Right ventricle myocardium inferior (tissue), 1 donor: ENCODE measurements at places on chromosomes 7 and 10.

GRCh38 chr10:115141254-115141653 is 48.1 kb downstream of the ATRNL1 start:
- DNase-seq = no peak

DNA sequence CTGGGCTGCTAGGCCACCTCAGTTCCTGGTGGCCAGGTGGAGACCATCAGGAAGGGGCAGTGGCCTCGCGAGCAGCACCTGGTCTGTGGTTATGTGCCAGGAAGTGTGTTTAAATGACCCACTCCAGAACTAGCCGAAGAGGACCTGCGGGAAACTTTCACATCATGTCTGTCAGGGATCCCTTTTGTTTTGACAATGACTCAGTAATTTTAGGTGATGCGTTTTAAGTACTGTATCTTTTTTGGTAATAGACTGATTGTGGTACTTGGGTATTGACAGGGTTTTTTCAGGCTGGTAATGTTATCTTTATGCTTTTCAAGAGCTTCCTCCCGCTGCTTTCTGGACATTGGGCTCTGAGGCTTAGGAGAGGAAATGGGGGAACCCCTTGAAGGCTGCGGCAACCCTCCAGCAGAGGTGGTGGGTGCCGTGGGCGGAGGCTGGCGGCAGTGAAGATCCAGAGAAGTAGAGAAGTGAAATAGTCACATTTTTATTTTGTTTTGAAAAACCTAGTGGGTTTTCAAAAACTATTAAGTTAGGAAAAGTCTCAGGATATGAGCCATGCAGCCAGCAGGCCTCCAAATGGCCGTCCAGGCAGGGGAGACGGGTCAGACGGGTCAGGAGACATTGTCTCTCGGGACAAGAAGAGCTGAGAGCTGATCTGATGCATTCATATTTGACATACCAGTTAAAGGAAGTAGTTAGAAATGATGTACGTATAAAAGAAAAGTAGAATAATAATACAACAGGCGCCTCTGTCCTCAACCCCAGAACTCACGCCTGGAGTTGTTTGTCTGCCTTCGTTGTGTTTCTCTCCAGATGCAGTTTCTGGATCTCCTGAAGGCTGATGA is 27.7 kb downstream of the PPP2R2D start:
- DNase-seq = no peak

GRCh38 chr7:151875942-151876898 is 695 bp downstream of the PRKAG2 start:
- DNase-seq = peak; percentile 94

GRCh38 chr10:36110097-36110496 is 468.0 kb upstream of the FZD8 start:
- DNase-seq = no peak

GRCh38 chr7:55590517-55591281 is 18.4 kb upstream of the VOPP1 start:
- DNase-seq = peak; percentile 34

DNA sequence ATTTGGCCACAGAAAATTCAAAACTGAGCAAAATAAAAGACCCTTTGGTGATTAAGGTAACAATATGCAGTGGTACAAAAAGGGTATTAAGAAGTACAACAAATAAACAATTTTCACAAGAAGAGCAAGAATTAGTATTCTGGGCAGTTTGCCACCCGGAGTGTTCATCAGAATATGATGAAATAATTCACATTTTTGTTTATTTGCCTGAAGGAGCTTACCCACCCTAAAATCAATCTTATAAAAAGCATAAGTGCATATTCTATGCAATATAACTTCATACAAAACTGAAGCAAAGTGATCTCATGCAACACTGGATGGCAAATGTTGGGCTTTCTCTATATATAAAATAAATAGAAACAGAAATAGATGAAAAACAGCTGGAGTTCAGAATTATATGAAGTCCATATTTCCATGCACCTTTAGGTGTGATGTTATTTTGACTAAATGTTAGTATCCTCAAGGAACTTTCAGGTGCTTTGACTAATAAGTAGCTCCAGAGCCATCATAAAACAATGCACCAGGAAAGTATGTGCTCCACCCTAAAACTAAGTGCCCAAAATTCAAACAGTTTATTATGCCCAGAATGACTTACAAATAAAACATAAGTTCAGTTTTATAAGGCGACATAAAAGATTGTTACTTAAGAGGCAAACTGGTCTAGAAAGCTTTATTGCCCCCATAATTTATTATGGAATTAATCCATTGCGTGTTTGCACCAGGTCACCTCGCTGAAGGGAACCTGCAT is 474.3 kb downstream of the SEMA3D start:
- no peak for DNase-seq

- DNase-seq = no peak
These were observed 45.0 kb downstream of the MRC1 start for GRCh38 chr10:17854044-17854652.

- DNase-seq = no peak
These were observed 59.8 kb downstream of the SLC16A12 start for GRCh38 chr10:89475591-89475998.

DNA sequence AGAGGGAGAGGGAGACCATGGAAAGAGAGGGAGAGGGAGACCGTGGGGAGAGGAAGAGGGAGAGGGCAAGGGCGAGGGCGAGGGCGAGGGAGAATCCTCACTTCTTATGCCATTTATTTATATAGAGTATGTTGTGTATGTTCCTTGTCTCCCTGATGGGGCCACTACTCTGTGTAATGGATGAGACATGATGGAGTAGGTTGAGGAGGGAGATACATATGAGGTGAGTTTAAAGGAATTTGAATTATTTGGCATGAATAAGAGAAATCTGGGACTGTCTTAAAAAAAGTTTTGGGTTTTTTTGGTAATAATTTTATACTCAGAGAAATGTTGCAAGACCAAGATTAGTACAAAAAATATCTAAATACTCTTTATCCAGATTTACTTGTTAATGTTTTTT is 20.1 kb downstream of the CCSER2 start:
- no peak for DNase-seq

DNA sequence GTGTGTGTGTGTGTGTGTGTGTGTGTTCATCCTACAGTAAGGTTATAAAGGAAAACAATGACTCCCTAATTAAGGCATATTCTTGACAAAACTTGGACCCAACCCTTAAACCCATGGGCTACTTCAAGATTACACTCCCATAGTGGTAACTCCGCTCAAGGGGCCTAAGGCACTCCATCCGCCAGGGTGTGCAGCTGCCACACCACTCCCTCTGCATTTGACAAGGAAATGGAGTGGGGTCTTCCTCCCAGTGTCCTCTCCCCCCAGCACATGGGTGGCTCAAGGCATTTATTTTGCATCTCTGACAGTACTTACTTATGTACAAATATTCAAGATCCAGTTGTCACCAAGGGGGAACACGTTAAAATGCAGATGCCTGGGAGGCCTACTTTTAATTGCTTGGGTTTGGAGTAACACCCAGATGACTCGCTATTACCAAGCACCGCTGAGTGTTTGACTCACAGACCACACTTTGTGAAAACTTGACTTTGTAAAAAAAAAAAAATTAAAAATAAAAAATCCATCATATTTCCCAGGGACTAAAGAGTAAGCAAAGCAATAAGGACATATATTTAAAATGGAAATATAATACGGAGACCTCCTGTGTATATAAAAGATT is 53.0 kb upstream of the AGR3 start:
- no peak for DNase-seq

- no peak for DNase-seq
These were observed 29.5 kb upstream of the C7orf33 start for GRCh38 chr7:148561099-148561498.

DNA sequence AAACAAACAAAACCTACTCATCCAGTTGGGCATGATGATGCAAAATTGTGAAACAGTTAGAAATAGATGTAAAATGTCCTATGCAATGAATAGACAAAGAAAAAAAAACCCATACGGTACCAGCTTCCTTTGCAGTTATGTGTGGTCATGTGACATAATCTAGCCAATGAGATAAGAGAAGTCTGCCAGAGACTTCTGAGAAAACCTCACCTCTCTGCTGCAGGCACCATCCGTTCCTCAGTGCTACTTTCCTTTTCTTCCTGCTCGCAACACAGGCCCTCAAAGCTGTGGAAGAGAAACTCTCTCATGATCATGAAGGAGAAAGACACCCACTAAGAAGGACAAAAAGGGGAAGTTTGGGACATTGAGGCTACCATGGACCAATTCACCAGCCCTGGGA is 76.8 kb upstream of the CARD11 start:
- no peak for DNase-seq

DNA sequence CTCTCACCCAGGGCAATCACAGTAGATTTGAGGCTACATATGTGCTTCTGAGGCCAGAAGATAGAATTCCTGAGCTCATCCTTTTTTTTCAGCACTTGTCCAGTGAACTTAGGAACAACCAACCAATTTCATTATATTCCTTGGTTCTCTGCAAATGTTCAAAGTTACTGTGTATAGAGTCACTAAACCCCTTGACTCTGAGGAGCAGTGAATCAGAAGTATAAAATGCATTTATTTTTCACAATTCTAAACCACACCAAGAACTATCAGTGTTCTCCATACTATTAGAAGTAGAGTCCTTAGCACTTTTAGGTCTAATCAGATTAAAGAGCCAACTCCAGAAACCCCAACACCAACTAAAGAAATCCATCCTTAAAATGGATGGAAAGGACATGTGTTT is 19.6 kb upstream of the PAPSS2 start:
- no peak for DNase-seq

DNA sequence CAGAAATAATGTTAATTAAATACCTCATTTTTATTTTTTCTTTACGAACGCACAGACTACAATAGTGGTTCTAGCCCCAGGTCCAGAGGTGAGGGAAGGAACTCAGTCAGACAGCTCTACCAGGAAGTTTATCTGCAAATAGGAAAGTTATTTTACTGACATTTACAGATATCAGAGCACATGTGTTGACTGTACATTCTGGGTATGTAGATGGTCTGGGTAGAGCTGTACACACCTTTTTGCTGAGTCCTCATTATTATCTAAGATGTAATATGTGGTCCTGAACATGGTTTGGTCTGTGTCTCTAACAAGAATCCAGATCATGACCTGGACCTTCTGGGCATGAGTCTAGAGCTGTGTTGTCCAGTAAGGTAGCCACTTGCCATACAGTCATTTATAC is 74.6 kb upstream of the KIF5B start:
- DNase-seq = no peak

DNA sequence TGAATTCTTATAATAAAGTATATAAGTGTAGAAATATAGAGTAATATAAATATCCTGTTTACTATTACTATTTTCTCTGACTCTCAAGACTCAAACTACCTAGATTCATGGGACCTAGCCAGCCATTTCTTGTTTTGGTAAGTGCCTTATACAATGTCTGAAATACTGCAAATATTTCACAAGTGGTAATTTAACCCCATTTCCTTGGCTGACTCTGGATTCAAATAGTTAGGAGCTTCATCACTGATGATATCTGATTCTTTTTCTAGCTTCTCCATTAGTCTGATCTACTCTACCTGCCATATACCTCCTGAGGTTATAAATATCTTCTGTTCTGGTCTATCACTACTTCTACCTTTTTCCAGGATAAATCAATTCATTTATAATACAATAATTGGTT is 6.4 kb upstream of the RALA start:
- DNase-seq = no peak

GRCh38 chr10:128051548-128051947 is 74.7 kb downstream of the MKI67 start:
- DNase-seq = no peak

DNA sequence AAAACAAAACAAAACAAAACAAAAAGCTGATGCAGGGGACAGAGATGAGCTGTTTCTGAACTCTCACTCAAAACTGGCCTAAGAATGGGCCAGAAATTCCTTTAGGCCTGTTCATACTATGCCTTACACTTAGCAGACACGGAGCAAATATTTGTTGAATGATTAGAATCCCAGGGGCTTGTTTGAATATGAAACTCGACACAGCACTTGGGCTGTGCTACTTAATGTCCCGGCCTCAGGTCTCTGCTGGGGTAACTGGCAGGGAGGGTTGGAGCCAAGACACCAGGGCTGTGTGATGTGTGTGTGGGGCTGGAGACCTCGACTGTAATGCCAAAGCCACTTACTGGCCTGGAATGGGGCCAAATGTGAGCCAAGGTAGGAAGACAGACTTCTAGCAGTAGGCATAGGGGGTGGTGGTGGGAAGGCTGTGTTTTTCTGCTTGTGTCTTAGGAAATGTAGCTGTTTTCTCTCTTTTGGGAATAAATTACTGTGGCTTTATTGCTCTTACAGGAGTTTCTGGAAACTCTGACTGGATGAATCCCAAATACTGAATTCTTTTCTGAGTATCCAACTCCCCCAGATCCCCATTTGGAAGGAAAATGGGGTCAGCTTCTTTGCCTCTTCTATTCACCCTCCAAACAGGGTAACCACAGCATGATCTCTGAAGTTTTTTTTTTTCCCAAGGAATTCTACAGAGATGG is 66.7 kb downstream of the EMX2 start:
- no peak for DNase-seq

- DNase-seq = no peak
These were observed 299.0 kb upstream of the MBL2 start for GRCh38 chr10:53071505-53072125.

GRCh38 chr10:5683065-5683464 is 1.6 kb upstream of the TASOR2 start:
- no peak for DNase-seq

- DNase-seq = no peak
These were observed 31.1 kb upstream of the RHBDD2 start for GRCh38 chr7:75847707-75848106.

- DNase-seq = no peak
These were observed 367.7 kb upstream of the SHH start for GRCh38 chr7:156179872-156180390.

DNA sequence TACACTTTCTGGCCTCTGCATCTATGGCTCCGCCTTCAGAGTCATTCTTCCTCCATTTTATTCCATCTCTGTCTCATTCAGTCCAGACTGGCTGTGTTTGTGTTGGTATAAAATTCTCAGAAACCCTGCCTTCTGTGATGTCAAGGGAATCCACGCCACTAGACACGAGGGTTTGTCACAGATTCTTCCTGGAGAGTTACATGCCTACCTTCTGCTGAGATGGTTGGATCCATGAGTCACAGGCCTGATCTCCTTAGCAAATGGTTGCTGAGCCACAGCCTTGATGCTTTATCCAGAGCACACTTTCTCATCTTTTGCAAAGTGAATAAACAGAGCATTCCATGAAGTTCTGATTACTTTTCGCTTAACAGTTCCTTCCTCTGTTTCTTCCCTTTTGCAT is 35.9 kb upstream of the TSPAN33 start:
- no peak for DNase-seq

DNA sequence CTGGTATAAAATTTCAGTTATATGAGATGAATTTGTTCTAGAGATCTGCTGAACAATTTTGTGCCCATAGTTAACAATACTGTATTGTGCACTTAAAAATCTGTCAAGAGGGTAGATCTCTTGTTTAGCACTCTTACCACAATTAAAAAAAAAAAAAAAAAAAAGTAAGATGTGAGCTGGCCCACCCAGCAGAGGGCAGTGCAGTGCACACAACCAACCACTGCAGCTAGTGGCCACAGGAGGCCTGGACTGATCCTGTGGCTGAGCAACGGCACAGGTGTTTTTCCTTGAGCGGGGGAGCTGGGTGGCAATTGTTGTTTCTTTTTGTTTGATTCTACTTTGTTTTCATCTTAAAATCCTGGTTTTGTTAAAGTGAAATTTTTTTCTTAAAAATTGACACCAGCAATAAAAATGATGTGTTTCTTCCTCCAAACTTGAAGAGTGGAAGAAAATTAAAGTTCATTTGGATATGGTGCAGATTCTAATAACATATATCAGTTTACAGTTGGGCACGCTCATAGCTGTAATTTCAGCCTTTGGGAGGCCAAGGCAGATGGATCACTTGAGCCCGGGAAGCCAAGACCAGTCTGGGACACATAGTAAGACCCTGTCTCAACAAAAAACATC is 171.1 kb upstream of the TBX20 start:
- peak; percentile 72 for DNase-seq

GRCh38 chr7:24737281-24737680 is 20.0 kb downstream of the GSDME start:
- DNase-seq = no peak
